RPMI7951 (cell line): ENCODE measurements at places on chromosomes 12 and 14. TPM values are rescaled to one million over a fixed set of nuclear protein-coding genes. Genes with fewer than 3 reads are reported as not detected.

- DNase-seq: no peak
Observed at GRCh38 chr12:66453844-66454243, 151.6 kb downstream of the HELB start.

DNA sequence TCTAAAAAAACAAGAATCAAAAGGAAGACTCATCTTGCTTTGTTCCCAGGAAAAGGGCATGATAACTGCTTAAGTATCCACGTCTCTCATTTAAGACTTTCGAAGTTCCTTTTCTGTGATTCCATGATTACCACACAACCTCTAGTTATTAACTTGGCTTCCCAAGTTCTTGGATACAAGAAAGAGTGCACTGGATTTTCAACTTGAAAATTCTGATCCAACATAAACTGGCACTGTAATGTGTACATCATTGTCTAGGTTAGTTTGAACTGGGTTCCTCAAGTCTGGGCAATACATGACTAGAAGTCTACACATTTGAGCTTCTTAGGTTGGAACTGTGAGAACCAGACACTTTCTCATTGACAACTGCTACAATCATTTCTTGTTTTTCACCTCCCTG lies 1.6 kb downstream of the KLHL28 start:
- no peak for DNase-seq

DNA sequence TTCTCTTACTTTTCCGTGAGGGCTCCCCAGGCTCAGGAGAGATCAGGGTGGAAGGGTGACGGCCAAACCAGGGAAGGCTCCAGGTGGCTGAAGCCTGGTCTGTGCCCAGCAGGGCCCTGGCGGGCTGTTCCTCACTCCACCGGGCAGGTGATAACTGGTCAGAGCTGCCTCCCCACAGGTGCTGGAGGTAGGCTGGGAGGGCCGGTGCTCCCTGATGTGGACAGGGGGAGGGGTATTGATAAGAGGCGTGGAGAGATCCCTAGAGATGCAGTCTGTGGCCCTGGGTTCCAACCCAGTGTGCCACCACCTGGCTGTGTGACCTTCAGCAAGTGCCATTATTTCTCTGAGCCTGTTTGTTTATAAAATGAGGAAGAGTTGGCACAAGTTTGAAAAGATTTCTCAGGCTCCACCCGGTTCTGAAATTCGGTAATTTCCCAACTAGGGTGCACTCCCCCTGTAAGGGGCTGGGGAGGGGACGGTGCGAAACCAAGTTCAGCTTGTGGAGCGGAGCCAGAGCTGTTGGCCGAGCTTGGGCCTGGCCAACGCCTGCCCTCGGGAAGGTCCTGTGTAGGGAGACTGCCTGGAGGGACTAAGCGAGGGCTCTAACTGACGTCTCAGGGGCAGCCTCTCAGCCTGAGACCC lies 1.0 kb upstream of the NR4A1 start:
- no peak for DNase-seq

DNA sequence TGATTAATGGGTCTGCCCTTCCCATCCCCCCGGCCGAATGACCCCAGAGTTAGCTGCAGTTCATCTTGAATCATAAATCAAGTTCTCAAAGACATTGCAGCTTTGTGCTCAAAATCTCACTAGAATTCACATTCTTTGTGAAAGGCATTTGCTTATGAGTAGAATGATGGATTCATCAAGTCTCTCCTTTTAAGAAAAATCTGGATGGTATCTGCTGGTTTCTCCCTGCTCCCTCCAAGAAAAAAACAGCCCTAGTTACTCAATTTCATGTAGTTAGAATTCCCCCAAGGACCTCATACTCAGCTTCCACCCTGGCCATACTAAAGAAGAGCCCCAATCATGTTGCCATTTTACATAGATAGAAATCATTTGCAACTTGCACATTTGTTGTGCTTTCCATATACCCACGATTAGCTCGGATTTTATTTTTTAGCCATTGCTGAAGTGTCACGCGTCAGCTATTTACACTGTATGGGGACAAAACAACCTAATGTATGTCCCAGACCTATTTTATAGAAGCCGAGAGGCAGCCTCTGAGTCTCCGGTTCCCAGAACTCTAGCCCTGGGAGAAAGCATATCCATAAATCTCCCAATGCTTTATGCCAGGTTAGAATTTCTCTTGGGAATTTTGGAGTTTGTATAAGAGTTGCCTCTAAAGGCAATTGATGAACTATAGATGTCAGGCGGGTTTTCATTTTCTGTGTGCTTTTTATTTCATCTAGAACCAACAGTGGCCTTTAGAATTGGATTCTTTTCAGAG lies 299.5 kb downstream of the ZFP36L1 start:
- DNase-seq: no peak

Gene KRT78
- total RNA-seq: 0.20 and 0.36 TPM in 2 replicates

Gene BDKRB1
- 7.1 and 9.2 TPM in 2 replicates for total RNA-seq

Gene TBPL2
- not detected in 2 replicates for total RNA-seq

DNA sequence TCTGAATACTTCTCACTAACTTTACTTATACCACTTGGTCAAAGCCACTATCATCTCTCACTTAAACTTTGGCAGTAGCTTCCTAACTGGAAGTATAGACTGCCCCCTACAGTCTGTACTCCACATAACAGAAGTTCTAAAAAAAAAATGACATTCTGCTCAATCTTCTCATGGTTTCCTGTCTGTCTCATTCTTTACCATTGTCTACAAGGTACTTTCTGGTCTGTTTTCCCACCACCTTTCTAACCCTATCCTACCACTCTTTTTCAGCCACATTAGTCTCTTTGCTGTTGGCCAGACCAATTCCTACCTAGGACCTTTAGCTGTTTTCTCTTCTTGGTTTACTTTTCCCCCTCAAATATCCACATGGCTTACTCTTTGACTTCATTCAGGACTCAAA lies 14.7 kb downstream of the CPSF6 start:
- DNase-seq: peak; percentile 39

Gene DPY19L2
- 4.1 and 5.4 TPM in 2 replicates for total RNA-seq

DNA sequence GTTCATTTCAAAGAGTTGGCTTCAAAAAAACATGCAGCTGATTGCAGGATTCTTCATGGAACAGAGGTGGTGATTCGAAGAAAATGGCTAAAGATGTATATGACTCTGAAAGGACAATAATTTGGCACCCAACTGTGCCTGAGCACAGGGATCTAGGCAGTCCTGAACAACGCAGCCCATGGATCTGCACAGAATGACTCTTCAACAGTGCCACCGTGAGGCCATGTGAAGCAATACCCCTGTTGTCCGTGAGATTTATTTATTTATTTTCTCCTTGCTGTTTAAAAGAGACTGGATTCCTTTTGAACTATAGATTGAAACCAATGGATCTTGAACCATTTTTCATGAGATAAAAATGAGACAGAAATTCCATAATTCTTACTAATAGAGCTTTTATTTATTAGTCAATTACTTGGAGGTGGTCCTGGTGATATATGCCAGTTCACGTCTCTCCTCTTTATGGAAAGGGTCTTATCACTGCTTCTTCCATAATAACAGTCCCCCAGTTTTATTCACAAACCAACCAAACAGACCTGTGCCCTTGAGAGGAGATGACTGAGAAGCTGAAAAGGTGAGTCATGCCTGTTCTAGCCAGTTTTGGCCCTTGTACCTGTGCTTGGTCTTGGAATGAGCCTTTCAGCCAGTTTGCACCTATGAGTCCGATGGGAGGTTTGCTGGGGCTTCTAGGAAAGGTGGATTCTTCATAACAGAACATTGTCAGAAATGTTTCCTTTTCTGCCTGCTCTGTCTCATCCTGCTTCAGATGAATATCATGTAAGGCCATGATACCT lies 1598.3 kb downstream of the AACS start:
- peak; percentile 17 for DNase-seq

Gene BDKRB2
- 13.1 and 15.9 TPM in 2 replicates for total RNA-seq

DNA sequence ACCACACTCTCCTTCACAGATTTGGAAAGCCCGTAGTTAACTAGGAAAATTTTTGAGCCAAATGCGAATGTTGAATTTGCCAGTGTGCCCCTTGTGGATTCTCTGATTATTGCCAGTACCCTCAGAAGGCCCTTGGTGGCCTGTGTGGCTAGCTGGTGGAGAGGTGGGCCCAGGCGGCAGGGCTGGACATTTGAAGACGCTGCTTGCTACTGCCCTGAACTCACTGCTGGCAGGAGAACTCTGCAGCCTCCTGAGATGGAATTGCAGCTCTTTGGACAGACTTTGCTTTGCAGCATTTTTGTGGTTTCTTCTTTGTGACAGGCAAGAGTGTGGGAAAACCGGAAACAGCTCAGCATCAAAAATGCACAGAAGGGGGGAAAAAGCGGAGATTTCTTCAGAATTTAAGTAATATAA lies 97.6 kb downstream of the TGFB3 start:
- DNase-seq: peak; percentile 78

DNA sequence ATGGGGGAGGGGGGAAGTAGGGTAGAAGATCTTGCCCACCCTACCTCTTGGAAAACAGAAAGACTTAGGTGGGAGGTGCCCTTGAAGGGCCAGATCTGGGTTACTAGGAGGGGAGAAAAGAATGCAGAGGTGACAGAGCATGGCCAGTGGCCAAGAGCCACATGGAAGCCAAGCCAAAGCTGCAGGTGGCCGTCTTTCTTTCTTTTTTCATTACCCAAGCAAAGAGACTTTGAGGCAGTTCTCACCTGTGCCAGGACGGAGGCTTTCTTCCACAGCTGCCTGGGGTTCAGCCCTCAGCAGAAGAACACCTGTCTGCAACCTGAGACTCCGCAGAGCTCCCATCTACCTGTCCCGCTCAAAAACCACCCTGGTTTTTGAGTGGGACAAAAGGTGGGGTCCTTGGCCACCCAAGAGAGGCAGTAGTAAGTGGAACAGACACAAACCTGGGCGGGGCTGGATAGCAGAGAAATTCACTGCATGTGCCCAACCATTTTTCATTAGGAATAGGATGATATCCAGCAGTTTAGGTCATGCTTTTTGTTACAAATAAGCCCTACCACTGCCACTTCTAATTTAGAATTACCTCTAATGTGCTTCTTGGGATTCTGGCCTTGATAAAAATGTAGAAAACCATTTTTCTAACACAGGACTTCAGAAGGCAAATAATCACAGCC lies 116.5 kb downstream of the DYRK2 start:
- DNase-seq: no peak
